H1 (cell line): ENCODE measurements at places on chromosomes 6 and 20.

DNA sequence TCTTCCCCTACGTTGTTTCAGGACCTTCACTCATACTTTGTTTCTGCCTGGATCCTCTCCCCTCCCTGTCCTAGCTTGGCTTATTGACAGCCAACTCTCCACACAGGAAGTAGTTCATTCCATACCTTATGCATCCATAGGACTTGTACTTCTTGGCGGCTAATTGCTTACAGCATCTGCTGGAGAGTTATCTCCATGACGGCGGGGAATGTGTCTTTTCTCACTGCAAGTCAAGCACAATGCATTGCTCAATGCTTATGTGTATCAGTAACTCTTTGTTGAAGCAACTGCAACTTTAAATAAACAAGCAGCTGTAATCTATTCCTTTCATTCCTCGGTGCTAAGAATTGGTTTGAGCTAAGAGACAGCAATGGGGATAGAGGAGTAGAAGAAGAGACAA is 551.3 kb upstream of the EPHA7 start:
- DNase-seq: no peak

DNA sequence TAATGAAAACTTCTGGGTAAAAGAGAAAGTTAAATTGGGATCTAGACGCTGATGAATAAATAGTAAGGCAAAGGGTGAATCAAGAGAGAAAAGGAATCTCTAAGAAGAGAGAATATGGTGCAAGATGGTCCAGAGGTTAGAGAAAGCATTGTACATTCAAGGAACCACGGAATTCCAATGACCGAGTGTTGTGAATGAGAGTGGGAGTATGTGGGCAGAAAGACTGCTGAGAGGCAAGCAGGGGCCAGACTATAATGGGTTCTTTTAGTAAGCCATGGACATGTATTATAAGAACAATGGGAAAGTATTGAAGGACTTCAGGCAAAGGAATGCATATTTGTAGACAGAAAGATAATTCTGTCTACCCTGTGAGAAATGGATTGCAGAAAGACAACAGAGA is 45.2 kb downstream of the SPTLC3 start:
- DNase-seq: no peak

DNA sequence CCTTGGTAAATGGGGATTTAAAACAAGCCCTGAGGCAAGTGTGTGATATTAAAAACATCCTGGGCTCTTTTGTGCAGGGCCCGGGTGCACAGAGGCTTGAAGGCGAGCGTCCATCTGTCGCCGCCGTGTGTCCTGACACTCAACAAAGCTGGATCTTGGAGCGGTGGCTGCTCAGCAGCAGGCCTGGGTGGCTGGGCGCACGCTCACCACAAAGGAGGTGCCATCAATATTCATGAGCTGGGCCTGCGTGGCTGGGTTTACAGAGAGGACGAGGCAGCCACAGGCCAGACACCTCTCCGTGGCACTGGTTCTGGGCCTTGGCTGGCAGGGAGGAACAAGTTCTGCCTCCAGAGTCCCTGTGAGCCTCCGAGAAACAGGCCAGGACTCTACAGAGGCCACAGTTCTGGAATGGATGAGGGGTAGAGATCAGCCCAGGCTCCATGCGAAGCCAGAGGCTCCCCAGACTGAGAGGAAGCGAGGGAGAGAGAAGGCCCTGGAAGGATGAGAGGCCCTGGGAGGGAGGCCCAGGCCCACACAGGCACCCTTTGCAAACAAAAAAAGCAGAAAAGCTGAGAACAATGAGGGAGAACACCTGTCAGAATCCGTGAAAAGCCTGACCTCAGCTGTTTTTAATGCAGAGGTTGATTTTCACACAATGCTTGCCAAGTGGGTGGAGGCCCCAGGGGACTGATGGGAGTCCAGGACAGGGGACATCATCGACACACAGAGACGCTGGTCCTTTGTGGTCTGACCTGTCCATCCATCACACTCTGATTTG is 21.9 kb downstream of the BHLHE23 start:
- no peak for DNase-seq

GRCh38 chr20:57482148-57482547 is 42.8 kb downstream of the CTCFL start:
- DNase-seq: no peak

DNA sequence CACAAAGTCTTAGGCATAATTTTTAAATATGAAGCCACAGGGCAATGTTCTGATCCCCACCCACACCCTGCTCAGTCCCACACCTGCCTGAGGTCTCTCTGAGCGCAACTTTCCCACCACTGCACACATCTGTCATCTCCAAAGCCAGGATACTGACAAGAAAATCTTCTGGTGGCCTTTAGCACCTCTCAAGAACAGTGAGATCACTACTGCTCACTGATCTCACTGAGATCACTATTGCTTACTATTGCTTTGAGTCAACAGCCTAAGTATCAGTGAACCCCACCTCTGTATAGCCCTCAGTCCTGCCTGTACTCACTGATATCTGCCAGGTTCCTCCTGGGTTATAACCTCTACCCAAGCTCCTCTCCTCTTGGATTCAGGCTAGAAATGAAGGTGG is 6.4 kb downstream of the TNFRSF21 start:
- no peak for DNase-seq
